ENCODE measurements at places on chromosomes 11 and 22.

- DNase-seq, result peak; percentile 74
These were observed 3.9 kb downstream of the MYEOV start for GRCh38 chr11:69297787-69298266.

DNA sequence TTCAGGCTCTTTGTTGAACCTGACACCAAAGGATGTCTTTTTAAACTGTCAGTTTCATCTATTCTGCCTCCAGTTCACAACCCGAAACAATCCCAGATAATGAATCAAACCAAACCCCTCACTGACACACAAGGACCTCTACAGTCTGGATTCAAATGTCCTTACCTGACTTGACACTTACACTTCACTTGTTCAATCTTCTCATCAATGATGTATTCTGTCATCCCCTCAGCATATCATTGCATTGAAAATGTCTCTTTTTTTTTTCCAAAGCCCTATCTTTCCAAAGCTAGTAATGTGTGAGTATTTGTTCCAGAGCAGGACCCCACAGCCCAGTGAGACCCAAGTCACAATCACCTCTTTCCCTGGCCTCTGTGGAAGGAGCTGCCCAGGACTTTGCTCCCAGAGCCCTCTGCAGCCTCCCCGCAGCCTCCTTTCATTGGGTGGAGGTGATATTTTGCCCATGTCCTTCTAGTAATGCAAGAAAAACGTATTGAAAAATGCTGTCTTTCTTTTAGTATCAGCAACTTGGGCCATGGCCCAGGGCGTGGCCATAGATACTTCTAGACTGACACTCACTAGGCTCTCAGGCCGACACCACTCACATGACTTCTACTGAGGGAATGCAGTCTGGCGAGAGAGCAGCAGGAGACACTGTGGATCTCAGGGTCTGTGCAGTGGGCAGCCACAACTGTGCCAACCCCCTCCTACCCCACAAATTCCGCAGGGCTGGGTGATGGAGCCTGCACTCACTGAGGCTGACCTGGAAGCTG is 18.2 kb downstream of the RFPL3 start:
- DNase-seq, result no peak

GRCh38 chr11:114209904-114210303 is 86.3 kb upstream of the NNMT start:
- DNase-seq, result no peak

GRCh38 chr11:6303661-6304060 is 16.6 kb downstream of the CAVIN3 start:
- DNase-seq, result no peak

DNA sequence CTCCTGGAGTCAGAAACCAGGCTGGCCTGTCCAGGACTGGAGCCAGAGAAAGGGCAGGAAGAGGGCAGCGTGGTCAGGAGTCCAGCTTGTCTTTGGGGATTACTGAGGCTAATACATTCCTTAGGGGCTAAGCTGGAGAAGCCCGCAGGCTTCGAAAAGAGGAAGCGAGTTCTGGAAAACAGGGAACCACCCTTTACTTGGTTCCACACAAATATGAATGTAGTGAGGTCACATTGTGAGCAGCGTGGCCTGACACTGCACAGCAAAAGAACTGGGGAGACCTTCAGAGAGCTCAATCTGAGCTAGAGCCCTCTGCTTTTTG is 132.3 kb downstream of the CEP164 start:
- no peak for DNase-seq

DNA sequence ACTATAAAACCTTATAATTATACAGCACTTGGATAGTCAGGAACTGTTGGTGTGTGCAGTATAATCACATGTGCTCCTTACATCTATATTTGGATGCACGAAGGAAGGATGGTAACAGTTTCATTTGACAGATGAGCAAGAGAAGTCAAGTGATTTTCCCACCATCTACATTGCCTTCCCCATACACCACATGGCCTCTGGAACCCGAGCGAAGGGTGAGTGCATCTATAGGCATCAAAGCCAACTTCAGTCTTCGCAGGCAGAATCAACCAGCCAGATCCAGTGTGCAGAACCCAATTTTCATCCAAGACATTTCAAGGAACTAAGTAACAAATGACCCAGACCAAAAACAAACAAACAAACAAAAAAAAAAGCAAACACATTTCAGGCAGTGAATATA is 85.1 kb upstream of the BLID start:
- no peak for DNase-seq

GRCh38 chr11:67029146-67029545 is 6.2 kb downstream of the SYT12 start:
- peak; percentile 44 for DNase-seq

- DNase-seq, result no peak
These were observed 45.7 kb upstream of the ARL14EP start for GRCh38 chr11:30277176-30277575.

- DNase-seq, result peak; percentile 12
These were observed 2.6 kb downstream of the ANO1 start for GRCh38 chr11:70080763-70081162.

DNA sequence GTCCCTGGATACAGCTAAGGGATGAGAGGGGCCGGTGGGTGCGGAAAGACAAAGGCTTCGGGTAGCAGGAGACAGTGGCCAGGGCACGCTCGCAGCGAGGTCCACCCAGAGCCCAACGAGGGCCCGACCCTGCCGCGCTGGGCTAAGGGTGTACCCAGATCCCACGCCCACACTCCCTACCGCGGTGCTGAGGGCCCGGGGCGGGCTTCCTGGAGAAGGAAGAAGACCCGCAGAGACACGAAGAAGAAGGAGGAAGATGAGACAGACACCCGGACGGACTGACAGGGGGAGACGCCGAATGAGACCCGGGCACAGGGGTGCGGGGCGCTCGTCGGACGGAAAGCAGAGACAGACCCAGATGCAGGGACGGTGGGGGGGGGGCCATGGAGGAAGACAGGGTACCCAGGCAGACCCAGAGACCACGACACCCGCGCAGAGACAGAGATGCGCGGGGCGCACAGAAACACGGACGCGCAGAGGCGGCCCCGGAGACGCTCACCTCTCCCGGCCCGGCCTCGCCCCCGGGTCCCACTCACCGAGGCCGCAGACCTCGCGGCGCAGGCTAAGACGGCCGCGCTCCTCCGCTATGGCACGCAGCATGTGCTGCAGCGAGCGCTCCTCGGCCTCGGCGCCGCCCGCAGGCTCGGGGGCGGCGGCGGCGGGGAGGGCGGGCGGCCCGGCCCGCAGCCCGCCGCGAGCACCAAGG is 437 bp downstream of the KIAA0930 start:
- DNase-seq, result no peak

GRCh38 chr11:67466962-67467771 is 1.9 kb downstream of the TMEM134 start:
- DNase-seq, result no peak

DNA sequence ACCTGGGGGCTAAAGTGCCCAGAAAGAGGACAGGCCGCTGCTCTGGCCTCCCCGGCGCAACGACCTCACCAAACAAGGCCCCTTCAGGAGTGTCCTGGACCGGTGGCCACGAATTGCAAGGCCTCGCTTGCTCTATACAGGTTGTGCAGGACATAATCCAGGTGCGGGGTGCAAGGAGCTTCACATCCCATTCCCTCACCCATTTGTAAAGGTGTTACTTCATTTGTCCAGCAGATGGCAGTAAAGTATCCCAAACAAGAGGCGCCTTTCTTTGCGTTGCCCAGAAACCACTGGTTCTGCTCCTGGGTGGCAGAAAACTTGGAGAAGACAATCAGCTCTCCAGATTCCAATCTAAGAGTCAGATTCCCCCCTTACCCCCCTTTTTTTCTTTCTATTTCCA is 35.9 kb upstream of the PRDM11 start:
- DNase-seq, result peak; percentile 21

- no peak for DNase-seq
These were observed 181.0 kb downstream of the CHST1 start for GRCh38 chr11:45484326-45484883.

DNA sequence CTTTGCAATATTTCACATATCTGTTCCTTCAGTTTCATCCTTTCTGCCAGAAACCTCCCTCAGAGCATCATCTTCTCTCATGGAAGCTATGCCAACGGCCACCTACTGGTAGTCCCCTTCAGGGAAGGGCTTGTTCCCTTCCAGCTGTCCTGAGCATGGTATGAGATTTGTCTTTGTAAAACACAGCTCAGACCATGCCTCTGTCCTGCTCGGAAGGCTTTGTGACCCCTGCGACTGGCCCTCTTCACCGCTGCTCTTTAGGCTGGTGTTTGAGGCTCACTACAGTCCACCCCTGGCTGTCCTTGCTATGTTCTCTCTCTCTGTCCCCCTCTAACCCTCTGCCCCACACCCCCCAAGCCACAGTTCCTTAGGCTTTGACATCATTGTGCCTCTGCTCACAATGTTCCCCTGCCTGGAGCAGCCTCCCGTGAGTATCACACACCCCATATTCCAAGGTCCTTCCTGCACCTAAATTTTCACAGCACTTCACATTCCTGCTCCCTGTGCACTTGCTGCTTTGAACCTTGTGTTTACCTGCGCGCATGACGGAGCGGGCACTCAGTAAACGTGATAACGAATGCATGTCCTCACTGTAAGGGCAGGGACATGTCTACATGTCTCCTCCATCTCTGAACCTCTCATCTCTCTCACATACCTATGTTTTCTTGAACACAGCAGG is 24.0 kb upstream of the ACER3 start:
- no peak for DNase-seq

DNA sequence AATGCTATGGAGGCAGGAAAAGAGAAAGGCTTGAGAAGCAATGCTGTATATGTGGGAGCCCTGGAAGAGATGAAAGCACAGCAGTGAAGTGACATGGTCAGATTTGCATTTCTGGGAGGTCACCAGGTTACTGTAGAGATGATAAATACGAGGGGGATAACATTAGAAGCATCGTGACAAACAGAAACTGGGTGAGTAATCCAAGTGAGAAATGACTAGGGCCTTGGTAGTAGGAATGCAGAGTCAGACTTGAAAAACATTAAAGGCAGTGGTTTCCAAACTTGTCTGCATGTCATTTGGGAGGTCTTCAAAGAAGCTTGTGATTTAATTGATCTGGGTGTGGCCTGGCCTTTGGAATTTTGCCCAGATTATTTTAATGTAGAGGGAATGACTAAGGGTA is 43.9 kb downstream of the CCDC34 start:
- DNase-seq, result peak; percentile 89

- no peak for DNase-seq
These were observed 39.3 kb downstream of the CCDC81 start for GRCh38 chr11:86414032-86414431.

DNA sequence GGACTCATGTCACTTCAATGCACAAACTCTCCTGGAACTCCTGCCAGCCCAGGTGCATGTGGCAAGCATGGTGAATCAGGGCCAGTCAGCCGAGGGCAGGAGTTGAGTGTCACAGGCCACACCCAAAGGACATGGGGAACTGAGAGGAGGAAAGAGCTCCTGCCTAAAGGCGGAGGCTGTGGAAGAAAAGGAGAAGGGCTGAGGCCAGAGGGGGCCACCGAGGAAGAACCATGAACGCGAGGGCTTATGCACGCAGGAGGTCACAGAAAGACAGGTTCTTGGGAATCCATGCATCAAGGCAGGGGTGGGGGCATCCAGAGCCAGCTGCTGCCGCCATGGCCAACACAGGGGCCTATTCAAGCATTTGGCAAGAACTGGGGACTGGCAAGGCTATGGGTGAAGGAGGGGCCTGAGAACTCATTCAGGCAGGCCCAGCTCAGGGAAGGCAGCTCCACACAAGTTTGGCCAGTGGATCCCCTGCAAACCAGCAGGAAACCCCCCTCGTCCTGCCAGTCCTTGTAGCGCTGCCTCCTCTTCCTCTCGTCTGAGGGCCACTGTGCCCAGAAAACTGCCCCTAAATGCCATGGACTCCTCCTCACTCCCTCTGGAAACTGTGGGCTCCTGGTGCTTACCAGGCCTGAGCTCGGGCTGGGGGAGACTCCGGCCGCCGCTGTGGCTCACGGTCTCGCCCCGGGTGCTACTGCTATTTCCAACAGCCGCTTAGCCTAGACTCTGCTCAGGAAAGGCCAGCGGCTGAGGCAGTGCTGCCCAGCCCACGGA is 15.4 kb downstream of the PPM1F start:
- DNase-seq, result no peak

GRCh38 chr11:44171518-44171917 is 76.0 kb downstream of the EXT2 start:
- DNase-seq, result peak; percentile 65

DNA sequence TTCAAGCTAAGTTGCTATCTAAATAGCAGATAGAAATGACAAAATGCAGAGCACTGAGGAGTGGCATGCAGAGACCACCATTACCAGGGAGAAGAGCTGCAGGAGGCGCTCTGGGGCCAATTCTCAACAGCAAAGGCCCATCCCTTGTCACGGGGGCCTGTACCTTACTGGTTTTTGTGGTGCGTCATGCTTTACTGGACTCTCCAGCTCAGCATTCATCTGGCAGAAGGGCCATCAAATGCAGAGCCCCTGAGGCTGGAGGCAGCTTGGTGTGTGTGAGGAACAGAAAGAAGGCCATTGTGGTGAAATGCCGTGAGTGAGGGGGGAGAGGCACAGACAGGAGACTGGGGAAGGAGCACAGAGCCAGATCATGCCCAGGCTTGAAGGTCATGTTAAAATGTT is 56.5 kb upstream of the NAV2 start:
- DNase-seq, result no peak

GRCh38 chr11:79363861-79364378 is 76.9 kb downstream of the TENM4 start:
- DNase-seq, result peak; percentile 42

GRCh38 chr22:43288807-43289420 is 54.3 kb downstream of the SCUBE1 start:
- no peak for DNase-seq

- no peak for DNase-seq
These were observed 320.1 kb downstream of the TBC1D22A start for GRCh38 chr22:47082505-47082904.

DNA sequence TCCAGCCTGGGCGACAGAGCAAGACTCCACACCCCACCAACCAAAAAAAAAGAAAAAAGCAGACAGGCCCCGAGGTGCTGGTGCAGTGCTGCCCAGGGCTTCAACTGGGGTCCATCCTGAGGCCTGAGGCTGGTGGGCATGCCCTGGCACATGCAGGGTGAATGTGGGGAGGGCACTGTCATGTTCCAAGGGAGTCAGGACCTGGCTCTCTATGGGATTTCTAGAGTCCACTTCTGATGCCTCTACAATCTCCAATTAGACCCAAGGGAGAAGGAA is 10.1 kb downstream of the CENPM start:
- DNase-seq, result no peak

- no peak for DNase-seq
These were observed 569 bp upstream of the YPEL1 start for GRCh38 chr22:21736084-21736642.

Data from astrocyte (in vitro differentiated cells and primary cell).